AG04450 (cell line): ENCODE measurements at places on chromosomes 3 and 15. TPM values are rescaled to one million over a fixed set of nuclear protein-coding genes. Genes with fewer than 3 reads are reported as not detected.
A peak's percentile ranks its signal among the peaks of the same experiment; 100 is the strongest.

- DNase-seq: no peak
These were observed 117.5 kb upstream of the CRBN start for GRCh38 chr3:3296979-3297381.

GRCh38 chr15:73857193-73857920 lies 16.0 kb upstream of the TBC1D21 start:
- DNase-seq: no peak

DNA sequence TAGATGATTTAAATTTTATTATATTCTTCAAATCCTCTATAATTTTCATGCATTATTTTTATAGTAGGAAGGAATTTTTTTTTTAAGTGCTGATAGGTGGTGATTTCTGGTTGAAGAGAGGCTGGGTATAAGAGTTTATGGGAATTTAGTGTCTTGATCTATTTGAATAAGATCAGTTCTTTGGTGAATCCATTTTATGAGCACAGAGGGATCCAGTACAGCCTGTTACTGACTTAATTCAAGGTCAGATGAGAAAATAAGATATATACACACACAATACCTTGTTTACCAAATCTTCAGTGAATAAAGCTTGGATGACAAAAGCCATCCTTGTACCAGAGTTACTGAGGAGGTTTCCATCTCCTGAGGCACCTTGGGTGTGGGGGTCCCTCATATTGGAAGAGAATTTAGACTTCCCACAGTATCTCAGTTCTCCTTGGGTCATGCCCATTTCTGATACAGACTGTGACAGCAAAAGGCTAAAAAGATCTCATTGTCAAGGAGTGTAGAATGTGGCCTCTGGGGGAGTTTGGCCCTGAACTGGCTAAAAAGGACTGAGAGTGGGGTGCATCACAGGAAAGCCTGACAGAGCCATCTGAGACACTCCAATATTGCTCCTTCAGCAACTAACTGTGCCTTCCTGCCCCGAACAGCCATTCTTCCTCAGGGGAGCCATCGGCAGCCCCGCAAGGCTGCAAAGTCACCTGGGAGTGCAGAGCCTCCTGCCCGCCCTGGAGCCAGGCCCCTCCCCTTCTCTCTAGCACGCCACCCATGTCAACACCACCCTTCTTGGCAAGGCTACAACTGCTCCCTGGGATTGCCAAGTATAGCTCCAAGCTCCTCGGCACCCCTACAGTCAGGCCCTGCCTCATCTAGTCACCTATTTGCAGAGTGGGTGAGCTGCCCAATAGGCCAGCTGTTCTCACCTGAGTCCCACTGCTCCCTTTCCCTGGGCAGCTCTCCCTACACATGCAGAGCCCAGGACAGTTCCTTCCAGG lies 43.1 kb upstream of the HACD2 start:
- no peak for DNase-seq

GRCh38 chr3:165197481-165197800 lies 1.3 kb upstream of the SLITRK3 start:
- DNase-seq: no peak

GRCh38 chr3:21621181-21621651 lies 129.8 kb downstream of the ZNF385D start:
- DNase-seq: peak; percentile 21

DNA sequence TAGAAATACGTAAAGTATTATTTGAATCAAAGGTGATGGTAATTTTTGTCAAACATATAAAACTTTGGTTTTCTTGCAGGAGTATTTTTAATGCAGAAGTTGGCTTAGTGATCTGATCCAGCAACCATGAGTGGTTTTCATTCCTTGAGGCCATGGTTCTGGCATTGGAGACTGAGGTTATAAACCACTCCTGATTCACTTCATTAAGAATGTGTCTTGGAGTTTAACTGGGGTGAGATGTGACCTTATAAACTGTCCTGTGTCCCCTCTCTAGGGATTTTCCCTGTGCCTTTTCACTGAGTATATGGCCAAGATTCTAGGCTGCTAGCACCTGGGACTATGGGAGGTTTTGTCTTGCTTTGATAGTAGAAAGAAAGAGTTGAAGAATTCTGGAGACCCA lies 94.3 kb downstream of the RYR3 start:
- no peak for DNase-seq

DNA sequence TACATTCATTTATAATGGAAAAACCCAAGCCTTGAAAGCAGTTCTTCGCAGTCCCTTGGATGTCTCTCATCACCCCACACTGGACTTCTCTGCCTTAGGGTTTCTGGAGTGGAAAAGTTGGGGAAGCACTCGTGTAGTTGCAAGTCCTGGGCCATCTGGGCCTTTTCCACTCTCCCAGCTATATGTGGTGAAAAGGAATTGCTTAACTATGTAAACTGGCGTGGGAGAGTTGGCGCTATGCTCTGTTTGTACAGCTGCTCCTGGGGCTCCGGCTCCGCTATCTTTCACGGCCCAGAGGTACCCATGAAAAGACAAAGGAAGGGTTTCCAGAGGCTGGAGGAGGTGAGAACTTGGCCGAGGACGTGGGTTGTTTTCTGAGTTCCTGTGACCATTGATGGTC lies 81.1 kb upstream of the MYZAP start:
- peak; percentile 85 for DNase-seq

DNA sequence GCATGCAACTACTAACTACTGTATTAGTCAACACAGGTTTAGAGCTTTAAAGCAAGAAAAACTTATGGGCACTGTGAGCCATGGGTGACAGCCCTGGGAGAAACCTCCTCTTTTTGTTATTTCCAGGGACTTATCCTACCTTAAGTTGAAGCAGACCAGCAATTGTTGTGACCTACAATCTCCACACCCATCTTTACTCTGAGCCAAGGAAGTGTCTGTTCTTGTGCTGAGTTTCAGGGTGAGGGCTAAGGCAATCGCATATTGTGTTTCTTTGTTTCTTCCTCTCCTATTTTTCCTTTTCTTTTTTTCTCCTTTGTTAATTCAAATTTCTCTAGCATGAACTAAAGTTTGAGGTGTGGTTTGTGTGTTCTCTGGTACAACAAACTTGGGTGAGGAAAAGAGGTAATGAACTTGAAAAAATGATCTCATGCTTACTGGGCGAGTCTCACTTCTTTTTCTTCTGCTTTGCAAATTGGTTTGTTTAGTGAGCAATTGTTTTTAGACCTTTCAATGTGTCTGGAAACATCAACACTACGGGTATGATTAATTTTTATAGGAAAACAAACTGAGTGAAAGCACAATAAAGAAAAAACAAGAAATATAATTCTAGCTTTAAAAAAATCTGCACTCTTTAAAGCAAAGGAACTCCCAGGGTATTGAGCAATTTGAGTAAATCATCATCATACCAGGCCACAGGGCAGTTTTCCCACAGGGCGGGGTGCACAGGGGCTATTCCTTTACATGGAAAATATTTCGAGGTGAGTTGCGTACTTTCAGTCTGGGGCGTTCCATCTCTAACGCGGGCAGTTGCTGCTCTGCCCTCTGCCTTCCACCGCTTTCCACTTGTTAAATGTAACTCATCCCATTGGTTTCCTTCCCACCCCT lies 2.7 kb downstream of the UPK1B start:
- DNase-seq: no peak

GRCh38 chr3:196272826-196273225 lies 14.7 kb downstream of the PCYT1A start:
- no peak for DNase-seq

- DNase-seq: no peak
These were observed 96.6 kb downstream of the EFL1 start for GRCh38 chr15:82165948-82166376.

DNA sequence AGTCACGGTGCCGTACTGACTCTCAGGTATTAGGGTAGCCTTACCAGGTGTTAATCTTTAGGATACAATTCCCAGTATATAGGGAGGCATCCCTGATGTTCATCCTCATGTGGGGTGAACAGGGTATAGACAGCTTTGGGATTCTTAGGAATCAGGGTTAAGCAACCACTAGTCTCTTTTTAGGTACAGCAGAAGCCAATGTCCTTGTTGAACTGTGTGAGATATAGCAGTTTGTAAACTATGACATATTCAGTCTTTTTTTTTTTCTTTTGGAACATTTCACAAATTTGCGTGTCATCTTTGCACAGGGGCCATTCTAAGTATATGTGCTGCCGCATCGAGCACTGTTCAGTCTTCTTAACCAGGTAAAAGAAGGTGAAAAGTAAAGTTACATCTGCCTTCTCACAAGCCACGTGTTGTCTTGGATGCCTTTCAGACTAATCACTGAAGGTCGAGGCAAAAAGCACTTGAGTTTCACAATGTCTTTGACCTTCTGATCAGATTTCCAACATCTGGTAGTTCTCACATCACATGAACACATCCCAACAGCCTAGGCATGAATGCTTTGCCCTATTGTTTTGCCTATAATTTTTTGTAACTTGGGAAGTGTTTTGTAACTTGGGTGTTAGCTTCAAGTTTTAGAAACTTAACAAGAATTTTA lies 17.2 kb downstream of the TSEN2 start:
- DNase-seq: peak; percentile 44

DNA sequence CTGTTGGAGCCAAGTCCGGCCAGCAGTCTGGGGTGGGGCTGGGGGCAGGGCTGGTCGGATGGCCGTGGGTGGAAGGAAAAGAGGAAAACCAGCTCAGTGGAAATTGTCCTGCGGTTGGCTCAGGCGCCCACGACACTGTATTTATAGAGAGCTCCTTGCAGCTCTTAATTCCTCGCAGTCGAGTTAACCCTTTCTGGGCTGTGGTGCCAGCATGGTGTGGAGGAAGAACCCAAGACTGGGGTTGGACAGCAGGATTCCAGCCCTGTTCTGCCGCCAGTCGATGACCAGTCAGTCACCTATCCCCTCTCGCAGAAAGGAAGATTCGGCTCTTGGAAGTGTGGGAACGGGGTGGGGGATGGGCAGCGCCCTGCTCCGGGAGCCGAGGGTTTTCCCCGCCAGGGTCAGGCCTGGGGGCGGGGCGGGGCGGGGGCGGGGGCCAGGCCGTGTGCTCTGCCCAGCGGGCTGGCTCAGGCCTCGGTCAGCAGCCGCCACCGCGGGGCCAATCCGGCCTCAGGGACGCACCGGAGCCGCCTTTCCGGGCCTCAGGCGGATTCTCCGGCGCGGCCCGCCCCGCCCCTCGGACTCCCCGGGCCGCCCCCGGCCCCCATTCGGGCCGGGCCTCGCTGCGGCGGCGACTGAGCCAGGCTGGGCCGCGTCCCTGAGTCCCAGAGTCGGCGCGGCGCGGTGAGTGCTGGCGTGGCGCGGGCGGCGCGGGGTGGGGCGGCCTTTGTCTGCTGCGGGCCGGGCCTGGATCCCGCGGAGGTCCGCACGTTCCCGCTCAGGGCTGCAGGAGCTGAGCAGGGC lies at the start of gene CD276:
TSS of gene CD276 (plus strand) at position 607 of the 804 bp plus-strand sequence. CDS start 15,257 bp downstream, outside the sequence.
- no peak for DNase-seq

- no peak for DNase-seq
These were observed 63.0 kb downstream of the ADAMTS17 start for GRCh38 chr15:100278596-100279380.

HRG gene
- polyA plus RNA-seq: not detected in 2 replicates

GCSAM gene
- not detected in 2 replicates for polyA plus RNA-seq

PRKCI gene
- polyA plus RNA-seq: 54.5 and 84.3 TPM in 2 replicates

LTK gene
- 0.09 and 0.20 TPM in 2 replicates for polyA plus RNA-seq

UBE2E2 gene
- 30.3 and 43.2 TPM in 2 replicates for polyA plus RNA-seq

RTP4 gene
- 0.05 and 0.11 TPM in 2 replicates for polyA plus RNA-seq
